ENCODE measurements at places on chromosomes 2 and 18.

DNA sequence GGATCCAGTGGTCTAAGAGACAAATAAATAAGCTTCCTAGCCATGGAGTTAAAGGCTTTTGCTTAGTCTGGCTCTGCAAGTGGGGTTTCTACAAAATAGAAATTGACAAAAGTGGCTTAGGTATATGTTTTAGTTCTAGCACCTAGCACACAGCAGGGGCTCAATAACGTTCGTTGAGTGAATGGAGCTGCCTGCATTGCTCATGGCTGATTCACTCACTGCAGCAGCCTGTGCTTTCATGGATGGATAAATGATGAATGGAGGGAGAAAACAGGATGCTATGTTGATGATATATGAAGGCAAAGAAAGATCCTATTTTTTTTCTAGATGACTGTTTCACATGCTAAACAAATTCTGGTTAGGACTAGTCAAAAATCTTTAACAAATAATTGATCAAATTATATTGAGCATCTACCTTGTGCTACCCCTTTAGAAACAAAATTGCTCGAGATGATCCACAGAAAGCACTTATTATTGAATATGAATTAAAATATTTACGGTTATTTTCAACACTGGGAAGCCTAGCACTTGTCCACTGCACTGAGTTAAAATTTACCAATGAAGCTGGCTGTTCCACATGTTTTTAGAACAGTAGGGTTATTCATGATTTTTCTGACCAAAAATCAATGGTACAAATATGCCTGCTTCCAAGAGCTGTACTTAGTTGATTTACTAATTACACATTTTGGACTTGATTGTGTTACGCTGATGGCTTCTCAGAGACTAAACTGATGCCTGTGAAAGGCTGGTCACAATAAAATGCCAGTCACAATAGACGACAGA is 39.6 kb downstream of the HDHD2 start:
- DNase-seq, result no peak

- DNase-seq, result no peak
Measured at GRCh38 chr2:124609667-124610066, 584.6 kb downstream of the CNTNAP5 start.

DNA sequence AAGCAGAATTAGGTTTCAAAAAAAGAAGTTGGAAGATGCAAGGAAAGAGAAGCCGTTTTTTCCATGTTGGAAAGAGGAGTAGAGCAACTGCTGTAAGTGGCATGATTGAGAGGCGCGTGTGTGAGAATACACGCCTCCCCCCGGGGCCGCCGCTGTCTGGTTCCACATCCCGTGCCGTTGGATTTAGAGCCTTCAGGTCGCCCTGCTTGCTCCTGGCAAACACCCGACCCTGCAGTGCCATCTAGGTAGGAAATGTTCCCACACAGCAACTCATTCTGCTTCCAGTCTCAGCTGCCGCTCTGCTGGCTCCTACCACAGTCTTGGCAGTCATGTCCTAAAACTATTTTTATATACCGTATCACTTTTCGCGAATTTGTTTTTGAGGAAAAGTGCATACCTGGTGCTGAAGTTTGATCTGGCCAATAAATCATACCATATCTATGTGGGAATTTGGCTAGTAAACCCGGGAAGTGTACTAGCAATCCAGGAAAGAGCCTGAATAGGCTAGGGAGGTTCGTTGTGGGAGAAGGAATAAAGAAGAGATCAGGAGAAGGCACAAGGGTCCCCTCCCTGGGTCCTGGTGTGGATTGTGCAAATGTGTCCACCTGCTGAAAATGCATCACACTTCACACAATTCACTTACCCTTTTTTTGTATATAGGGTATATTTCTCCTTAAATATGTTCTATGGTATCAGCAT is 372.7 kb downstream of the FBXO15 start:
- no peak for DNase-seq

DNA sequence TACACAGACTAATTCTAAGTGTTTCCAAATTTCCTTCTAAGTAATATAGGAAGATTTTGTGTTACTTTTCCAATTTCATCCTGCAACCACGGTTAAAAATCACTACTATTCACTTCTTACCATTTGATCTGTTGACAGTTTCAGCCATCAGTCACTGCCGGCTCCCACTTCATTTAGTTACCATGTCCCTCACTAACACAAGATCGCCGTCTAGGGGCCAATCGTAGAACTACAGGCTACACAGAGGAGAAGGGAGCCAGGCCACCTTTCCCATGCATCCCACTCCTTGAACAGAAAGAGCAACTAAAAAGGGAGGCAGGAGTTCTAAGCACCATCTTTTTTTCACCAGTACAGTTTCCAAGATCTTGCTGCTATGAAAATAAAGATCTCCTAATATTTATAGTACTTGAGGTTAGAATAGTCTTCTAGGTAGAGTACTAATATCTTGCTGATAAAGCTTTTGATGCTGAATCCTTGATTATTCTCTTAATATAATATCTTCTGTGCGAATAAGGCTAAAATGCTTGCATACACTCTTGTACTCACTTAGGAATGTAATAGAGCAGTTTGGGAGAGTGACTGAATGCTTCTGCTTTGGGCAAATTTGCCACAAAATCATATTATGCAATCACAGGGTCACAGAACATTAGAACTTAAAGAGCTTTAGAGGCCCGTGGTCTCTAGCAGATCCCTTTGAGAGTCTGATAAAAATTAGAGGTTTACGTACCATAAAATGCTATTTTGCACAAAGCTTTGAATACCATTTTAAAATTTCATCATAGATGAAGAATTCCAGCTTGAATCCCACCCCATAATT is 39.5 kb upstream of the CYP1B1 start:
- peak; percentile 11 for DNase-seq

- no peak for DNase-seq
Measured at GRCh38 chr2:49796266-49796665, 642.0 kb upstream of the FSHR start.

- no peak for DNase-seq
Measured at GRCh38 chr2:99112617-99113016, 28.9 kb upstream of the C2orf15 start.
